ENCODE measurements at places on chromosomes 3 and 15.

GRCh38 chr15:38670128-38671005 is 105.8 kb upstream of the RASGRP1 start:
- DNase-seq: no peak

DNA sequence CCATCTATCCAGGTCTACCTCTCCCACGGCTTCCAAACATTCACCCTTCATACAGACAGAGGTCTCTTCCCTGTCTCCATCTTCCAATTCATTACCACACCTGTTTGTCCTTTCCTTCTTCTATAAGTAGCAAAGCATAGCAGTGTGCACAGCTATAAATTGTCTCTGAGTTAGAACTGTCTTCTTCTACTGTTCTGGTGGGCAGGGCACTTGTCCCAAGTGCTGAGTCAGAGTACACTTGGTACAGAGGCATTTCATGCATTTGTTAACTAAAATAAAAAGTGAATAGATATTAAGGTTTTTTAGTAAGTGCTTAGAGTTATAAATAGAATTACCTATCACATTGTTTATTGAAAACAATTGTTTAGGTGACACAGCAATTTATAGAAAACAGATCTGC is 150.1 kb upstream of the CCDC54 start:
- no peak for DNase-seq

- no peak for DNase-seq
These were observed 53.0 kb downstream of the SETMAR start for GRCh38 chr3:4356220-4356540.

DNA sequence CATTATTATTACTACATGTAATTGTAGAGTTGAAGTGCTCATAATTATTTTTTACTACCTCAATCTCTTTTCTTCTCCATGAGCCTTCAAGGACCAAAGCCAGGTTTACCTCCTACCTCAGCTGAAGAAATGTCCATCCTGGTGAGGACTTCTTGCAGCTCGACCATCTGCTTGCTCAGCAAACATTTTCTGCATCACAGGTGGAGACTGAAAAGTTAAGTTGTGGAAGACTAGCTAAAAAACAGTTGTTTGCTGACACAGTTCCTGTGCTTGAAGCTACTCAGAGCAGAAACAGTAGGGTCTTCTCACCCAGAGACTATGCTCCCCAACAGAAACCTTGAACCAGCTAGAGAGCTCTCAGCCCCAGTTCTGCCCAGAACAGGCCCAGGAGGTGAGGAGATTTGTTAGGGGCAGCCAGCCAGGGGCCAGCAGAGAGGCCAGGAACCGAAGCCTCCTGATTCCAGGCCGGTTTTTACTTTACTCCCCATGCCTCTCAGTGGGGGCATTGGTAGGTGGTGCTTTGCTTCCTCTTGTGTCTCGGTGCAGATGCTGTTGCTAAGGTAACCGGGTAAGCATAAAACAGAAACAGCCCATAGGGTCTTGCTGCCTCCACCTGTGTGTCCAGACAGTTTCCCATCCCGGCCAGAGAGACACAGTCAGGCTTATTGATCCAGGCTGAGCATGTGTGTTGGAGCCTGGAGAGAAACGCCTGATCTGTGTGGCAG is 54.9 kb downstream of the CCNL1 start:
- DNase-seq: no peak

DNA sequence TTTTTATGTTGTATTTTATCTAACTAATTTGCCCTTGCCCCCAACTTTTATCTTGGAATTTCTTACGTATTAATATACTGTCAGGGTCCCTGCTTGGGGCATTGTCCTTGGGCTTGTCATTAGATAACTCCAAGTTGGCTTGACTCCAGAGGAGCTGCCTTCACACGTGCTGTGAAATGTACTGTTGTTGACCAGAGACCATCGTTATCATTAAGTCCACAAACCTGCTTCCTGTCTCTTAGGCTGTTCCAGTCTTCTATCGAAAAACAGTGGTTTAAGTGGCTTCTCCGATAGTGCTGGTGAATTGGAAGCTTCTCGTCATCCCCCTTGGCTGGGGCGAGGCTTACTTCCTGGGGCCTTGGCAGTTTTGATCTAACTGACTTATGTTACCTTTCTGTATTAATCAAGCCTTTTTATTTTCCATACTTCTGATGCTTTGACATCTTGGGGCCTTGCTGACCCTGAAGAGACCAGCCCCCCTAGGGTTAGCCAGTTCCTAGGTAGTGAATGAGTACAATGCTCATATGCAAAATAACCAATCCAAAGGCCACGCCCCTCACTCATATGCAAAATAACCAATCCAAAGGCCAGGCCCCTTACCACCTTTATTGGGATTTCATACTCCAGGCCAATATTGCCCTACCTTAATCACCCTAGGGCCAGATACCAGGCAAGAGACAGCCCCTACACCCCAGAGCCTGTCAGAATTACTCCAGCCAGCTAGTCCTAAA is 164.5 kb downstream of the IGF1R start:
- no peak for DNase-seq

DNA sequence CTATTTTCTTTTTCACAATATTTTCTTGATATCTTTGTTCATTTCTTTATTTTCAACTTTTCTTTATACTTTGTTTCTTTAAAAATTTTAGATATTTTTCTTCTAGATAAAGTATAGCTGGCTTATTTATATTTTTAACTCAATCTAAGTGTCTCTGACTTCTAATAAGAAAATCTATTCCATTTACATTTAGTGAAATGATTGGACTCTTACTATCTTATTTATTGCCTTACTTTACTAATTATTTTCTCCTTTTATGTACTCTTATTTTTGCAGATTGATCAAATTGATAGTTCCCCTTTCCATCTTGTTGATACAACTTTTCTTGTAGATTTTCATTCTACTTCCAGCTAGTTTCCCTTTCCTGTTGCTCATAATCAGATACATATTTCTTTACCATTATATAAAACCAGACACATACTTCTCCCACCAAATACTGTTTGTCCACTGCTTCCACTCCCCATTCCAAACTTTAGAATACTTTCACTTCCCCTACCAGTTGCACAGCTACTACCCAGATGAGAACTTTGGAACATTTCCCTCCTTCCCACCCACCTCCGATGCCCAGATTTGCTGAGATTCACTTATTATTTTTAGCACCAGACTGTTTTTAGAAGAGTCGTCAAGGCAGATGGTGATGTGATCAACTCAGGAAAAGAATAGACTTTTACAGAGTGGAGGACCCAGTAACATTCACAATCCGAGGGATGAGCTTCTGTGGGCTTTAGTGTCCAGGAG is 151.5 kb downstream of the LIPC start:
- no peak for DNase-seq

DNA sequence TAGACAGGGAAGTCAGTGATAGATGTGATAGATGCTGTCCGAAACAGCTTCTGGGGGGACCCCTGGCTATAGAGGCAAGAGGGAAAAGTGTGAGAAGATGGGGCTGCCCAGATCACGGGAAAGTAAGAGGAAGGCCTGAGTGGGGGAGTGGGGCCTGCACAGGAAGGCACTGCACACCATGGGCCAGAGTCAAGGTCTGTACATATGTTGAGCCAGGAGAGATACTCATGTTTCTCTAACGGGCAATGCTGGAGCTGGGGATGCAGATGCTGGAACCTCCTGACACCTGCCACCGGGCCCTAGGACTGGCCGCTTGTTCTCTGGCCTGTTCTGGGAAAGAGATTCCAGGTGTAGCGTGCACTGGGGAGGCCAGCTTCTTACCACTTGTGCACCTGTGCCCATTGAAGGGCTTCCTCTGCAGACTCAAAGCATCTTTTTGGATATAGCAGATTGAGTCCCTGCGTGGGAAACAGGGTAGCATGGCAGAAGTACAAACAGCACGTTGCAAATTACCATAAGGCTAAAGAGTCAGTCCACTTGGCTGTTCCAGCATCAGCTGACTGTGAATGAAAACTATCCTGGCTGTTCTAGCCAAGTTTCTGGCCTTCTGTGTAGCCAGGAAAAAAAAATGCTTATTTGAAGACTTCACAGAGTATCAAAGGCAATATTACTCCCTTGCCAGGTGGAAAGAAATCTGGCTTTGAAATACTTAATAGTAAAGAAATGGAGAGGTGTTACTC is 77.1 kb upstream of the GSK3B start:
- DNase-seq: no peak

DNA sequence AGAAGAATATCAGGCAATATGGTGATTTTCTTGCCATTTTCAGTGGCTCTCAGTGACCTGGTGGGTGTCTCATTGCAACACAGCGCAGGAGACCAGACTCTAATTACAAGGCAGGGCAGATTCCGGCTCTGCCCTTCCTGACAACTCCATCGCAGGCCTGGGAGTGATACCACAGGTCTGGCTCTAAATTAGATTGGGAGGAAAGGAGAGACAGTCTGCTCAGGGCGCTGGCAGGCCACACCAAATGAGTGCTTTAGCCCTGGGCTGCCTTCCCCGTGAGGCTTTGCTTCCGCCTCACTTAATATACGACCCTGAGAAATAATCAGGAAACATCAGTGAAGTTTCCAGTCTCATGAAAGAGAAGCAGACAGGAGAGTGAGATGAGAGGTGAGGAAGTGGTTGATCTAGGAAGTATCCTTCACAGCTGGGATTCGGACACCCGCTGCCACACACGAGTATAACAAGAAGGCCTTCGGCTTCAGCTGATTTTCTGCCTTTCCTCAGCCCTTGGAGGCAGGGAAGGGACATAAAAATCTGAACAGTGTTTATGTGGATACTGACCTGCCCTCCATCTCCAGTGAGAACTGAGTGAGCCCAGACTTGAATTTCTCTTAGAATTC is 73.7 kb upstream of the PROK2 start:
- no peak for DNase-seq

GRCh38 chr3:151592287-151592686 is 131.4 kb upstream of the IGSF10 start:
- DNase-seq: no peak

- no peak for DNase-seq
These were observed 441.0 kb downstream of the TUSC7 start for GRCh38 chr3:117150628-117151027.

- DNase-seq: no peak
These were observed 383.1 kb upstream of the TPRG1 start for GRCh38 chr3:188788621-188789081.

- no peak for DNase-seq
These were observed 16.9 kb upstream of the CLDN1 start for GRCh38 chr3:190339130-190339529.

DNA sequence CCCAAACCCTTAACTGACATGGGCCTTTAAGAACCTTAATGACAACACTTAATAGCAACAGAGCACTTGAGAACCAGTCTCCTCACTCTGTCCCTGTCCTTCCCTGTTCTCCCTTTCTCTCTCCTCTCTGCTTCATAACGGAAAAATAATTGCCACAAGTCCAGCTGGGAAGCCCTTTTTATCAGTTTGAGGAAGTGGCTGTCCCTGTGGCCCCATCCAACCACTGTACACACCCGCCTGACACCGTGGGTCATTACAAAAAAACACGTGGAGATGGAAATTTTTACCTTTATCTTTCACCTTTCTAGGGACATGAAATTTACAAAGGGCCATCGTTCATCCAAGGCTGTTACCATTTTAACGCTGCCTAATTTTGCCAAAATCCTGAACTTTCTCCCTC is 49.9 kb downstream of the PGPEP1L start:
- DNase-seq: no peak

DNA sequence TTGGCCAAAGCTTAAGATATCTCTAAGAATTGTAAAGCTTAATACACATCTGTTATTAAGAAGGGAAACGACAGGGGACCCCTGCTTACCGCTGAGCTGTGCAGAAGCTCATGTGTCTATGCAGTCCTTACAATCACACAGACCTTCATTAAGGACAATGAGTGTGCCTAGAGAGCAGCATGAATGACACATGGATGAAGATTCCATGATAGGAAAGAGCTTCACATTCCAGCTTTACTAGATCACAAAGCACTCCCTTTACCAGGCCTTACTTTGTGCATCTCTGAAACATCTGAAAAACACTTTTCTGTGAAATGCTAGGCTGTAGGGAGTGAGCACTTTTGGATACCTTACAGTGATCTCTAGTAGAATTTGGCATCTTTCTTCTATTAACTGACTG is 32.0 kb downstream of the RNF168 start:
- no peak for DNase-seq

DNA sequence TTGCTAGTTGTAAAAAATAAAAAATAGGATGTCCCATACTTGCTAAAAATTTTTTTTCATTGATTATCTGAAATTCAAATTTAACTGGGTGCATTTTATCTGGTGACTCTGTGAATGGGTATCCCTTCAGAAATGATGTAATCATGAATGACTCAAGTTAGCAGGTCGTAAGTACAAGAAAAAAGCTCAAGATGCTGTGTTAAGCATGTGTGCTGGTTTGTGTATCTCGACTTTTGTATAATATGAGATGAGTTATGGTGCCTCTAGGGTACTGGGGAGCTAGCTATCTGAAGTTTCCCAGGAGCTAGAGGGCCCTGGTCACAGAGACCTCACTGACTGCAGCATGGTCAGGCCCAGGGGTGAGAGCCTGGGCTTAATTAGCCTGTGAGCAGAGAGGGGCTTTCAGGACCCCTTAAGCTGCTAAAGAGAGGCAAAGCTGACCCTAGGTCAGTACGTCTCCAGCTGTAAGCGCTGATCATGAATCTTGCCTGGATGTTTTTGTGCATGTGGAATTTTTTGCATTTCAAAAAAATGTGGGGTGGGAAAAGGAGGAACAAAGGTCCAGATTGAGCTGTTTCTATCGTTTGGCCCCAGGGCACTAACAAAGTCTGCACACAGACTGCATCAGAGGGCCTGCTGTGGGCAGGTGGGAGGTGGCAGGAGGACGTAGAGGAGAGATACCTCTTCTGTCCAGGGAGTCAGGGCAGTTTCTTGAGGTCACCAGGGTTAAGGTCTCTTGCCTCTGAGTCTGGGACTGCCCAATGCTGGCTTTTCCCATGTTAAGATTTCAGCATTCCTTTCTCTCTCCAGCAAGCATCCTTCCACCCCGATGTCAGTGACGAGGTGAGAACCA is 233.2 kb upstream of the TPM1 start:
- no peak for DNase-seq
